CD4-positive, alpha-beta T cell treated with Interferon gamma for 1 hour (primary cell): ENCODE measurements at places on chromosomes 4 and X.

DNA sequence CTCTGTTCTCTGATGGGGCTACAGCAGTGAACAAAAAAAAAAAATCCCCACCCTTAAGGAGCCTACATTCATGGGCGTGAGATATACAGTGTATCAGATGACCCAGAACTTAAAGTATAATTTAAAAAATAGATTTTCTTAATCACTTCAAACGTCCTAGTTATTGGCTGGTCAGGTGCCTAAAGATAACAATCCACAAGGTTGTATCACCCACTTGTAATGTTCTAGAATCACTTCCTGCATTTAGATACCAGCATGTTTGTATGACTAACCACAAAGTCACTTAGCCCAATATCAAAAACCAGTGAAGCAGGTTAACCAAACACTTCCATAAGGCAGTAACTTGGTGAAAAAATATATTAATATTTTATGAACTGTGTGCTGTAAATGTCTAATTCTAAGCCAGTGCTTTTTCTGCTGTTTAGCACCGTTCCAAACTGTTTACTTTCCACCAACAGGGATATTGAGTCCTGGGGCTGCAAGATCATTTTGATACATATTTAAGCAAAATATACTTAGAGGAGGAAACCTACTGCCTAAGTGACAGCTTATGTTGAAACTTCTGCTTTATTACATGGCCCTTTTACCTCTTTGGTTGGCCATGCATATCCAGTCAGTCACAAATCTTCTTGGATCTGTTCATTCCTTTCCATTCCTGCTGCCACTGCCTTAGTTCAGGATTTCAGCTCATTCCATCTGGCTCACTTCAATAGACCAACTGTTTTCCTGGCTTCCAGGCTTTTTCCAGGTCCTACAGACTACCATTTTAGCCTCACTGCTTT is 43.3 kb downstream of the CD40LG start:
- DNase-seq: no peak

DNA sequence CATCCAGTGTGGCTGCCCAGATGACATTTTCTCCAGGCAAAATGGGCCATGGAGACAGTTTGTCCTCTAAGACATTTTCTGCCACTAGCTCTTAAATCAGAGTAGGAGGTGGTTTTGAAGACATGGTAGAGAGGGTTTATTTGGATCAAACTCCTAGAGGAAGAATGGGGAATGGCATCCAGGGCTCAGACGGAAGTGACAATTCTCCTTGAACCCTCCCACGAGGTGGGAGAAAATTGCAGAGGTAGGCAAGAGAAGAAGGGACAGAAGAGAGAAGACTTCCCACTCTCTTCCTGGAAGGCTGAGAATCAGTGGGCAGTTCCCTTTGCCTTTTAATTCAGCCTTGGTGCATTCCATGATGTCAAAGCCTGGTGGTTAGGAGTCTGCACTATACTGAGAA is 194.0 kb downstream of the SMIM20 start:
- no peak for DNase-seq

GRCh38 chr4:41050880-41051775 is 163.2 kb downstream of the APBB2 start:
- no peak for DNase-seq

GRCh38 chr4:152101556-152102435 is 341.0 kb upstream of the GATB start:
- DNase-seq: no peak

GRCh38 chr4:168683595-168683994 is 186.7 kb downstream of the PALLD start:
- no peak for DNase-seq
